Dermis blood vessel endothelial cell (primary cell): ENCODE measurements at places on chromosomes 12 and 14. TPM values are rescaled to one million over a fixed set of nuclear protein-coding genes. Genes with fewer than 3 reads are reported as not detected.

DNA sequence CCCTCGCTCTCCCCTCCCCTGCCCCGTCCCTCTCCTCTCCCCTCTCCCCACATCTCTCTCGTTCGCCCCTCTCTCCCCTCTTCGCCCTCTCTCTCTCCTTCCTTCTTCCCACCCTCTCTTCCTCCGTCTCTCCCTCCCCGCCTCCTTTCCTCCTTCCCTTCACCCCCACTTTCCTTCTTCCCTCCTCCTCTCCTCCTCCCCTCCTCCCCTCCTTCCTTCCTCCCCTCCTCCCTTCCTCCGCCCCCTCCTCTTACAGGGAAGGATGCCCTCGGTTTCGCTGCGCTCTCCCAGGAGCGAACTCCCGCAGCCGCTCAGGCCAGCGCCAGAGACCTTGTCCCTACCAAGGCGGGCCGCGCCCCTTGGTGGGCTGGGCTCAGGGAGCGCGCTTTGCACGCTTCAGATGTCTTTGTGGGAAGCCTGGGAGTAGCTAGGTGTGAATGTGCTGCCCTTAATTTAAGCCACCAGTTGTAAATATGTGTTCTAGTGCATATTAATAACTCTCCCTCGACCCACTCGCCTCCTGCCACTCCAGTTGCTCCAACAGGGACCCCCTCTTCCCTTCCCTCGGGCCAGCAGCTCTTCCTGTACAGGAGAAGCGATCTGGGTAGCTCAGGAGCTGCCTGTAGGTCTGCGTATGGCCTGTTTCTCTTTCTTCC is 13.3 kb upstream of the MAP3K9 start:
- DNase-seq = no peak

Gene TAS2R42
- not detected in 2 replicates for total RNA-seq

GRCh38 chr12:31321186-31321896 is 4.6 kb downstream of the SINHCAF start:
- DNase-seq = no peak

Gene RNASE7
- not detected in 2 replicates for total RNA-seq
